AG09319 (cell line): ENCODE measurements at places on chromosomes 6 and 20.
A peak's percentile ranks its signal among the peaks of the same experiment; 100 is the strongest.

GRCh38 chr6:169752074-169752623 is 727 bp downstream of the ERMARD start:
- no peak for DNase-seq

DNA sequence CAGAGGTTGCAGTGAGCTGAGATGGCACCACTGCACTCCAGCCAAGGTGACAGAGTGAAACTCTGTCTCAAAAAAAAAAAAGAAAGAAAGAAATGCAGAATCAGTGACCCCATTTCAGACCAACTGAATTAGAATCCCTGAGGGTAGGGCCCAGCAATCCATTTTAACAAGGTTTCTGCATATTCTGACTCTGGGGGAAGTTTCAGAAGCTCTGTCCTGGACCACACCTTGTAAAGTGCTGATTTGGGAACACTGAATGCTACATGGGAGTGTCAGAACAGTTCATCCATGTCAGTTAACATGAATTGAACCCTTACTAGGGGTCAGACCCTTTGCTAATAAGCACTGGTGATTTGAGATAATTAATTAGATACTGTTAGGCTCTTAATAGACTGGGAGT is 52.0 kb downstream of the SNAP25 start:
- no peak for DNase-seq

GRCh38 chr20:53500651-53501050 is 93.0 kb downstream of the ZNF217 start:
- no peak for DNase-seq

GRCh38 chr6:144460327-144461095 is 175.4 kb downstream of the UTRN start:
- DNase-seq, result no peak

DNA sequence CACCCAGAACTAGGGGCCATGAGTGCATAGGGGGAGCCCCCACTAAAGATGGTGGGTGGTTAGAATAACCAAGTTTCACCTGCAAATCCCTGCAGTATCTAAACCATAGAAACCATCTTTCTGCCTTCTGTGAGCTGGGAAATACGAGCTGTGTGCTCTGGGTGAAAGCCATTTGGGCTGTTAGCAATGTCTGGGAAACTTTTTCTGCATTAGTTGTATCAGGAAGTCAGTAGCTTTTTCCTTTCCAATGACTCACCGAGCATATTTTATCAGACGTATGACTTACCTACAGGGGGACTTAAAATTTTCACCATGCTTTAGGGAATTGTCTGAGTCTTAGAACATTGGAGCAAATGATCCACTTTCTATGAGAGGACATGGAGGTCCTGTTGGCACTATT is 584.0 kb downstream of the QKI start:
- no peak for DNase-seq

- no peak for DNase-seq
These were observed 67.8 kb downstream of the LY86 start for GRCh38 chr6:6656287-6656686.

DNA sequence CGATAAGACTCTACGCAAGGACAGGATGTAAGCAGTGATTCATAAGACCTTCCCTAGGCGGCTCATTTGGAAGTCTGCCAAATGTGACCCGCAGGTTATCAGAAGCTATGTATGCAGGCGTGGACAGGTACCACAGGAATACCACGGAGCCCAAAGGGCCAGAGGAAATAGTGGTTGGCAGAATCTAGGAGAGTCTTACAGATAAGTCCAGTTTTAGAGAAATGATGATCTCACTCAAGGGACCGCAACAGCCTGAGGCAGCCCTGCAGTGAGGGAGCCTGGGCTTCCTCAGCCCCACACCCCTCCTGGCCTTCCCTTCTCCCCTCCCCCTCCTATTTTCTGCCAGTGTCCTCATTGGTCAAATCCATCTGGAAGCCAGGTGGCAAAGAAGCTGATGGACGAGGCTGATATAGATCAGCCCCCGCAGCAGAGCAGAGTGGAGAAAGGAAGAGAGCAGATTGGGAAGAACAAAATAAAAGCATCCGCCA is 110.6 kb downstream of the FNDC1 start:
- no peak for DNase-seq

DNA sequence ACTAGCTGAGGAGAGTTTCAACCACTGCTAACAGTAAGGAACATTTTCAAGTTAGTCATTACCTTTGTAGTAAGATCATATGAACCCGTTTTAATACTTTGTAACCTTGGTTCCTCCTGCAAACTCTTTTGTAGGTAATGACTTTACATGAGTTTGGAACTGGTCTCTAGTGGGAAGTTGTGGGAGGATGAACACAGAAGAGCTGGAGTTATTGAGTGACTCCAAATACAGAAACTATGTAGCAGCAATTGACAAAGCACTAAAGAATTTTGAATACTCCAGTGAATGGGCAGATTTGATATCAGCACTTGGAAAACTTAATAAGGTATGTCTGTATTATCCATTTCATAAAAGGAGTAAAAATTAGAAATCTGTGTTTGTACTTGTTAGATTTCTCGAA is 29.3 kb downstream of the DOP1A start:
- DNase-seq, result no peak

GRCh38 chr6:3426091-3426926 is 30.5 kb downstream of the SLC22A23 start:
- DNase-seq, result no peak

- no peak for DNase-seq
These were observed 86.5 kb upstream of the SCP2D1 start for GRCh38 chr20:18727032-18727508.

DNA sequence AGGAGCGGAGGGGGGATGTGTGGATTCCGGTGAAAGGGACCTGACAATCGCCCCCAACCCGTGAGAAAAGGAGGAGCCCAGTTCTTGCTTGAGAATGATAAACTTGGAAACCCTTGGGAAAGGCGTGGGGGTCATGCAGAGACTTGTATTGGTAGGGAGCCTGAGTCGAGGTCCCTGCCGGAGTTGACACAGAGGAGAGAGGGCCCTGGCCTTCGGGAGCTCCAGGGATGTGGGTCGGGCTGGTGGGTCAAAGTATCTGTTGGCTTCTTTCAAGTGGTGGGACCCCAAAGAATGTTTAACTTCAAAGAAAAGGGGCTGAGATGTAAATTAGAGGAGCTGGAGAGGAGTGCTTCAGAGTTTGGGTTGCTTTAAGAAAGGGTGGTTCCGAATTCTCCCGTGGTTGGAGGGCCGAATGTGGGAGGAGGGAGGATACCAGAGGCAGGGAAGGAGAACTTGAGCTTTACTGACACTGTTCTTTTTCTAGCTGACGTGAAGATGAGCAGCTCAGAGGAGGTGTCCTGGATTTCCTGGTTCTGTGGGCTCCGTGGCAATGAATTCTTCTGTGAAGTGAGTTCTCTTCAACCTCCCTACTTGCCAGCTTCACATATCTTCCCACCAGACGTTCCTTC is 571 bp downstream of the CSNK2B start:
- DNase-seq, result no peak

- DNase-seq, result no peak
These were observed 194.6 kb downstream of the ZNF217 start for GRCh38 chr20:53399083-53399482.

DNA sequence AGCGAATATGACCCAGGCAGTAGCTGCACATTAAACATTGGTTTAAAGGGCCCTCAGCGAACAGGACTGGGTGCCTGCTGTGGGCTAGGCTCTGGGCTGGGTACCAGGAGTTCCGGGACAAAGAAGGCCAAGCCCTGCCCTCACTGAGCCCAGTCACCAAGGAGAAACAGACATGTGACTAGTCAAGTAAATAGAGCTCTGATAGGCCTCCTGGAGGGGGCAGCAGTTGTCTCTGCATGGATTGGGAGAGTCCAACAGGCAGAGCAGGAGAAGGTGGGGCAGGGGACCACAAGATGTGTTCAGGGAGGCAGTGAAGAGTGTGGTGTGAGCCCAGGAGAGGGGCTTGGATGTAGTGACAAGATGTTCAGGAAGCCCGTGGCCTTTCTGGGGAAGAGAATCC is 3.1 kb downstream of the HM13 start:
- DNase-seq, result peak; percentile 43

GRCh38 chr6:128005009-128005408 is 104.2 kb upstream of the THEMIS start:
- no peak for DNase-seq

DNA sequence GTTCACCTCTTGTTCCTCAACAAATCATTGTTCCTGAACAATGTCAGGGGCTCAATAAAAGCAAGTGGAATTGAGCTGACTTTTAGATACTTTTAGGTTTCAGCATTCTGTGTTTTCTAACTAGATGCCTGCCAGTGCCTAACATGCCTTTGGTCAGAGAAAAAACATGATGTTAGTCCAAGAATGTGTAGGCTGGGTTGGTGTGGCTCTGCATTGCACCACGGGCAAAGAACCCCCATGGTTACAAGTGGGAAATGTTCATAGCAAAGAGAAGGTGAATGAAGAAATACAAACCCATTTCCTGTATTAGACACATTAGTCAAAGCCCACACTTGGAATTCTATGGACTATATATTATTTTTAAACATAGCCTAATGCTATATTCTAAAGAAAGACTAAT is 193.3 kb downstream of the TMEM200A start:
- no peak for DNase-seq

DNA sequence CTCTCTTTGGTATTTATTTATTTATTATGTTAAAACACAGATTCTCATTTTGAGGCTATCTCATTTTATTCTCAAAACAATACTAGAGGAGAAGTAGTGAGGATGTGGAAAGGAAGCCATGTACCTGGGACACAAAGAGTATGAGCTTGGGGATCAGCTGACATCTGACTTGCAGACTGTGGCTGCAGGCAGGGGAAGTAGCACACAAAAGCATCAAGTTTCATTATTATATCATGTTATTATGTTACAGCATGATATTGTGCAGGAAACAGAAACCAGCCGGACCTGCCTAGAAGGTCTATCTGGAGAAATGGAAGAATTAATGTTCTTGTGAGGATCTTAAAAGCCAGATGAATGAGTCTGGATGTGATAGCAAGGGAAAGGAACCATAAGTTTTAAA is 248.2 kb downstream of the KHDC1L start:
- no peak for DNase-seq

- DNase-seq, result no peak
These were observed 53.8 kb downstream of the ADAT2 start for GRCh38 chr6:143396497-143397226.

DNA sequence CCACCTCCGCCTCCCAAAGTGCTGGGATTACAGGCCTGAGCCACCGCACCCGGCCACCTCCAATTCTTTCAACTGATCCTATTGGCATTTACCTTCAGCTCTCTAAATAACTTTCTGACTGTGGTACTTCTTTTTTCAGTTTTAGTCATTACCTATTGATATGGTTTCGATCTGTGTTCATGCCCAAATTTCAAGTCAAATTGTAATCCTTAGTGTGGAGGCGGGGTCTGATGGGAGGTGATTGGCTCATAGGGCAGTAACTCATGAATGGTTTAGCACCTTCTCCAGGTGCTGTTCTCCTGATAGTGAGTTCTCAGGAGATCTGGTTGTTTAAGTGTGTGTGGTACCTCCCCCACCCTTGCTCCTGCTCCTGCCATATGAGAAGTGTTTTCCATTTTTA is 140.9 kb downstream of the LPA start:
- DNase-seq, result no peak

DNA sequence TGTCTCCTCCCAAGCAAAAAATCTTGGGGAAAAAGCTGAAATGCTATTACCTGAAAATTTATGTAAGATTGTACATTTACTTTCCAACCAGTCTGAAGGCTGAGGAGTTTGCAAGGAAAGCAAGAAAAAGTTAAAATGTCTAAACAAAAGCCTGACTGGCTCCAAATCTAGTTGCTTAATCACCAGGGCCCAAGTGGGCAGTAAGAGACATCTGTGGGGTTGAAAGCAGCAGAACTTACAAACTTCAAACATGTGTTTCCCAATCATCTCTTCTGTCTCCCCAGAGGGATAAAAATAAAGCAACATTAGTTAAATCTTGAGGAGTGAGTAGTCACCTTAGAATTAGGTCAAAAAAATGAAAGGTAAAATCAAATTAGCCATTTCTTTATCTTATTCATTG is 98.6 kb downstream of the OGFRL1 start:
- DNase-seq, result peak; percentile 27

DNA sequence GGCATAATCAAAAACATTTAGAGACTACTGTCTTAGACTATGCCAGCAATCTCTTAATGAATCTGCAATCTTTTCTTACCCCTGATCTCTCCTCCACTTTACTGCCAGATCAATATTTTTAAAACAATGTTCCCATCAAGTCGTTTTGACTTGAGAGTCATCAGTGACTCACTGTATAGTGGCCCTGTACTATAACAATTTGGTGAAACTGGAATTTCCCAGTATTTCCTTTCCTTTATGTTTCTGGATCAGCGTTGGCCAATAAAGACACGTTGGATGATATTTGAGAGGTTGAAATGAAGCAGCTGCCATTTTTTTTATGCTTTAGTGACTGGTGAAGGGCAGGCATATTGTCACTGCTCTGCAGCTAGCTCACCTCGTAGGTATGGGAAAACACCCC is 10.1 kb upstream of the SMIM13 start:
- no peak for DNase-seq

DNA sequence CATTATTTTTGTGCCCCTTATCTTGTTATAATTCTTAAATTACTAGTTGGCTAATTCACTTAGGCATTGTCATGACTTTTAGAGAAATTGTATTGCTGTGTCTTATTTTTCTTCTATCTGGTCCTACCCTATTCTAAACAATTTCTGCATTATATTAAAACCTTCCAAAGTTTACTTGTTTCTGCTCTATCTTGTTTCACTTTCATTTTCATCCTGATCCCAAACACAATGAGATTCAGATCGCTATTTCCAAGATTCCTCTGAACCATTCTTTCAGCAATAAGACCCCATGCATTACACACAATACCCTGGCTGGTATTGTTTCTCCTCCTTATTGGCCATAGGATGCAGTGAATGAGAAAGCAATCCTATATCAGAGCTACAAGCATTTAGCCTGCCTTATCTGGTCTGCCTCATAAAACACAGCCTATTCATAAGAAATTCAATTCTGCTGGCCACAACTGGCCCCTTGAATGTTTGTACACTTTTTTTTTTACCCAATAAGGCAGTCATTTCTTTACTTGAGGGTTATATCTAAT is 69.9 kb upstream of the POU3F2 start:
- DNase-seq, result no peak

GRCh38 chr6:139905404-139906052 is 531.1 kb upstream of the CITED2 start:
- DNase-seq, result peak; percentile 28

GRCh38 chr20:58287638-58288037 is 21.9 kb upstream of the RAB22A start:
- no peak for DNase-seq

GRCh38 chr6:134590449-134590848 is 272.5 kb upstream of the SGK1 start:
- no peak for DNase-seq

DNA sequence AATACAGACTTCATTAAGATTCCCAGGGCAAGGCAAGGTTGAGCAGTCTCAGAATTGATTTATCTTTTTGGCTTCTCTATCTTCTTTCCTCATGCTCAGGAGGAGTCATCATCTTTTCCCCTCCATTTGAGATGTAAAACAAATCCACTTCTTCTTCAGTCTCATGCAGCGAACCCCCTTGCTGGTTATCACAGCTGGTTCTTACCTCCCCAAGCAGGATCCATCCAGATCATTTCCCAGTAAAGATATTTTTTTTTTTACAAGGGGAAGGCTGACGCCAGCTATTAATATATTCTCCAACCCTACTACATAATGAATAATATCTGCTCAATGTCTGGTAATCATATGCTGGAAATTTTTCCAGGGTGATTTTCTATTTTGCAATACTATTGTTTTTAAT is 508.9 kb upstream of the NOX3 start:
- DNase-seq, result no peak
